Common myeloid progenitor, CD34-positive (primary cell): ENCODE measurements at places on chromosomes 16 and 17.
A peak's percentile ranks its signal among the peaks of the same experiment; 100 is the strongest.

DNA sequence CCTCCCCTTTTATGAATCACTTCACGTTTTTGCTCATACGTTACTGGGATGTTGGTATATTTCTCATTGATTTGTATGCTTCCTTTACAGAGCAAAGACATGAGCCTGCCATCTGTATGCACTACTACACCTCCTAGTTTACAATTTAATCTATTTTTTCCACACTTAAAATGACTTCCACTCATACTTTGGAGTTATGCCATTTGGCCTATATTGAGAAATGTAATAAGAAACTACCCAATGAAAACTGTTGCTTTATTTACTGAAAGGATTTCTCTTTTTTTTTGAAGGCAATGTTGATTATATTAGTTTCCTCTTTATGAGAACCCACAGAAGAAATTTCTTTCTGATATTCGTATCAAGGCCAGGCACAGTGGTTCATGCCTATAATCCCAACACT lies 43.1 kb downstream of the DUSP14 start:
- no peak for DNase-seq

DNA sequence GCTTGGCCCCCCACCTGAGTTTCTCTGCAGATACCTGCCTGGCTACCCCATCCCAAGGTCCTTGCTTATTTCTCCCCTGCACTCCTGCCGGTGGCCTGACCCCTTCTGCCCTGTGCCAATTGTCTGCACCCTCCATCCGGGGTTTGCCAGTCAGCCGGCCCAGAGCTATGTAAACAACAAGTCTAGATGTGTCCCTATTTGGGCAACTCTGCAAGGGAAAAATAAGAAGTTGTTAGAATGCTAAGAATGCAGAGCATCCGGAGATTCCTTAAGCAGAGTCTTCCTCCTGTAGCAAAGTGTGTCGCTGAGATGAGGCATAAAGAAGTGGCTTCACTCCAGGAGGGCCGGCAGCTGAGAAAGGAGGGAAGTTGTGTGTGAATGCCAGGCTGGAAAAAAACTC lies 46.6 kb downstream of the RGS9 start:
- no peak for DNase-seq

- no peak for DNase-seq
Measured at GRCh38 chr16:46920402-46921068, 36.4 kb downstream of the GPT2 start.

DNA sequence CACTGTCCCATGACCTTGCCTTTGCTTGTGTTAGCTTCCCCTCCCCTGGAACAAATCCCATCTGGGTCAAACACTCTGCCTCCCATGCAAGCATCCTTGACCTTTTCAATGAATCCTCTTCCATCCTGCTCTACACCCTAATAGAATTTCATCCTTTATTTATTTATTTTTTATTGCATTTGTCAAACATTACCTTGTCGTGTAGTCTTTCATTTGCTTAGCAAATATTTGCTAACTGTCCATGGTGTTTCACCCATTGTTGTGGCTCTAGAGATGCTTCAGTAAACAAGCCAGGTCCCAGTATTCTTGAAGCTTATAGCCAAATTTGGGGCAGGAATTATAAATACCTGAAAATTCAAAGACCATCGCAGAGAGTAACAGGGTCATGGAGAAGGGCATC lies 51.0 kb upstream of the MRTFB start:
- DNase-seq, result no peak

GRCh38 chr16:70598937-70599503 lies 47.3 kb upstream of the IL34 start:
- DNase-seq, result no peak

DNA sequence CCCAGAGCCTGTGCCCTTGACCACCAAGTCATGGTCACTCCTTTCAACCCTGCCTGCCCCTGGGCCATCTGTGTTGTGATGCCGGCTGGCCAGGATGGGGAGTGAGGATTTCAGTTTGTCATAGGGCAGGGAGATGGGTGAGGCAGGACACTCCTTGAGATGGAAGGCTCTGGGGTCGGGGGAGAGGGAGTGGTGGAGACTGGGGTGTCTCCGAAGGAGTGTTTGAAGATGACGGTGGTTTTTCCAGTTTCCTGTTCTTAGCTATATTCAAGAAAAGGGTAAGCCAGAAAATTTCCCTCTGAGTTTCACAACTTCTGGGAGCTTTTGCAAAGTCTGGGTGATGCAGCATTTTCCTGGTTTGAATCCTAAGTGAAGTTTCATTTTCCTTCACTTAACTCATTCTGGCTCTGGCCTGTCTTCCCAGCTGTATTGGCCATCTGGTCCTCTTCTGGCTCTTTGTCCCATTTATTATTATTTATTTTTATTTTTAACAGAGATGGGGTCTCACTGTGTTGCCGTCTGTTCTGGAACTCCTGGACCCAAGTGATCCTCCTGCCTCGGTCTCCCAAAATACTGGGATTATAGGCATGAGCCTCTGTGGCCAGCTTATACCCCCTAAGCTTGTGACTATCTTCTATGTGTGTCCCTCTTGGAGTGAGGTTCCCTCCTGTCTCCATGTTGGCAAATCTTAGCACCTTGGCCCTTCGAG lies 27.7 kb downstream of the ABCC1 start:
- no peak for DNase-seq

DNA sequence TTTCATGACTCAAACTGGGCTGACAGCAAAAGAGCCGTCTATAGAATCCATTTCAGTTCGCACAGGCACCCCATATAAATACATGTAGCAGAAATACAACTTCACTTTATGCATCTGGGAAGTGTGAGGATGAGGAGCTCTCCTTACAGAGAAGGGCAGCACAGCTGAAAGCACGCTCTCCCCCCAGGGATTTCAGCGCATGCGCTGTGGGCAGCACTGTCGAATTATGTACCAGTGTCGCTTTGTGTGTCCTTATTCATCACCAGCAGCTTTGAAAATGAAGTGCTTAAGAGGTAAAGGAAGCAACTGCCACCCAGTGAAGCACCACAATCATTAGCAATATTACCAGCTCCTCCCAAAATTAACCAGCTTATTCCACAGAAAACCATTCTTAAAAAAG lies 39.9 kb downstream of the CEP95 start:
- no peak for DNase-seq

- DNase-seq, result no peak
Measured at GRCh38 chr16:4882000-4882632, 34.8 kb downstream of the UBN1 start.

- no peak for DNase-seq
Measured at GRCh38 chr17:66420961-66421371, 118.6 kb downstream of the PRKCA start.

DNA sequence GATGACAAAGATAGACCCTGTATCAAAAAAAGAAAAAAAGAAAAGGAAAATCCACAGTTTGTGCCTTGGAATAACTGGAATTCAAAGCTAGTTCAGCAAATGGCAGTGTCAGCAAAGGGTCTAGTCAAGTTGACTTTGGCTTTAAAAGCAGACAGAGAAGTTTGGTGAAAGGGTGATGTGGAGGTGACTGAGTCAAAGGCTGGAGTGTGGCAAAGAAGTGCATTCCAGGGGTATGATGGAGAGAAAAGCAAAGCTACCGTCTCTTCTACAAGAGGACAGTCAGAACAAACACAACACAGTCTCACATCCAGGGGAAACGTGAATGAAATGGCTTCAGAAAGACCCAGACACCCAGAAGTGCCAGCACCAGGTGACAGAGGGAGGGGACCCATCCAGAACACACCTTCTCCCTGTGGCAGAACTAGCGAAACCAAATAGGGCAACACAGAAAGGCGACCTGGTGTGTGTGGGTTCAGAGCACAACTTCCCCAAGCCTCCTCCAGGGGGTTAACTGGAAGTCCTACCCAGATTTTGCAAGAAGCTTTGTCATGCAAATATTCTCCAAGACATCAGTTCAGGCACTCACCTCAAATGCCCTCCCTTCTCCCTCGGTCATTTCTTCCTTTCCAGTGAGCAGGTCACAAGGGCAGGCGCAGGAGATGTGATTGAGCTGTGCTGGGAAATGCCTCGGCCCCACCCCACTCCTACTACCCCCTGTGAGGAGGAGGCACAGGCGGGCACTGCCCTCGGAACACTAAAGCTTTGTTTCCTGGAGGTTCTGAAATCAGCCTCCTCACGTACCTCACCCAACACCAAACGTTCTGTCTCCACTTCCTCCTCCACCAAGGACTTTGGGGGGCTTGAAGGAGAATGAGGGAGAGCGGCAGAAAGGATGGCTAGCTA lies 481.9 kb downstream of the SOX9 start:
- DNase-seq, result peak; percentile 40

DNA sequence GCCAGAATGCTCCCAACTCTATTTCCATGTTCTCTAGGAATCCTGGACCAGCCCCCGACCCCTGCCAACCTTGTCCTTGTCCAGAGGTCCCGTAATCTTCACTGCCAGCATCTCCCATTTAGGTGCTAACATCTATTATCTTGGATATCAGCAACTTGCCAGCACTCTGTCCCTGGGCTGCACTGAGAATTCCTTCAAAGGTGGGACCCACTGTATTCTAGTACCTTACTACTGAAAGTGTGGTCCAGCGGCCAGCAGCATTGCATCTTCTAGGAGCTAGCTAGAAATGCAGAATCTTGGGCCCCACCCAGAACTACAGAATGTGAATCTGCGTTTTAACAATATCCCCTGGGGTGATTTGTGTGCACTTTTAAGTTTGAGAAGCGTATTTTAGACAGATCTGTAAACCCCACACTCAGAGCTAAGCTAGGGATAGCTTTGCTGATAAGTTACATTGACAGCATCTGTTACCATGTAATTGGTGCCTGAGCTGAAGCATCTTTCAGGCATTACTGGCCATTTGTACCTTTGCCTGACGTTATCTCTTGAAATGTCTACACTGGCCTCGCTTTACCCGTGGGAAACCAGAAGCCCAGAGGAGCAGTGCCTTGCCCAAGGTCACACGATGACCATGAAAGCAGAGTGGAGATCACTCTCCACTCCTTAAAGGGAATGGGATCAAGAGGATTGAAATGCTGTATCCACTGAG lies 8.3 kb downstream of the ABAT start:
- DNase-seq, result no peak

DNA sequence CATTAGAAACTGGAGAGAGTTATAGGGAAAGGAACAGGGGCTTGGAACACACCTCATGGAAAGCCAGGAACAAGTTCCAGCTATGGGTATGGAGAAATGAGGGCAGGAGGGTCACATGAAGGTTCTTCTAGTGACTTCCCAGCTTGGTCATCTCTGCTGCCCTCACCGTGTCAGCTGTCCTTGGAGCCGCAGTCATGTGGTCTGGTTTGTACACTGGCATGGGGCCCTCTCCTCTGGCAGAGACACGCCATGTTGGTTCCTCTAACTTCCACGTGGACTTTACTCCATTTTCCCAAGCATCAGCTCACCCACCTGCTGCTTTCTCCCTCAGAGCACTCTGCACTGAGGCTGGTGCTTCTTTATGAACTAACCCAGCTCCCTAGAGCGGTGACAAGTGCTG lies 26.3 kb downstream of the MPG start:
- DNase-seq, result no peak

DNA sequence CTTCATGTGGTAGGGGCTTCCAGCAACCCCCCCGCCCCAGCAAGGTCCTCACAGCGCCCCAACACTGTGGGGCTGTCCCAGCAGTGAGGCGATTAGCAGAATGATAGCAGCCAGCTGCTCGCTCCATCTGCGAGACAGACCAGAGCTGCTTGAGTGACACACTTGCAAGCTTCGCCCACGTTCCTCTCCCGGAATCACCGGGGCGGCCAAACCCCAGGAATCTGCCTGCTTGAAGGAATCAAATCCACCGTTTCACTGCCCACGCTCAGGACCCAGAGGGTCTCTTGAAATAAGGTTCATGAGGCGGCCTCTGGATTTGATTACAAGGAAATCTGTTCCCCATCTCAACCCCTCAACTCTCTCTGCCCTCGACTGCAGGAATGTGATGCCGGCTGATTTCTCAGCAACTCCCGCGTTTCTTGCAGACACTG lies 356.0 kb downstream of the C16orf95 start:
- no peak for DNase-seq

- no peak for DNase-seq
Measured at GRCh38 chr16:840561-841454, 40.3 kb upstream of the GNG13 start.

DNA sequence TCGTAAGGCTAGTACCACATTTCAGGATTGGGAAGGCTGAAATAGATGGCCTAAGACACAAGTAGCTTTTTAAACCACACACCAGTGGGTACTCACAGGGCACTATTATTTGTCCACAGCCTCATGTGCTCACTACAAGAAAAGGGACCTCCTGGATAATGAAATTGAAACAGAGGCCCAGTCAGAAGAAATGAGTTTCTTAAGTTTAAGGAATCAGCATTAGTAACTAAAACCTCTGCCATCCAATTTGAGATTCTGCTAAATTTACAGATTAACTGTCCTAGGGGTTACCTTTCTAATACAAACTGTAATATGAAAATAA lies 3.0 kb downstream of the USP7 start:
- no peak for DNase-seq

GRCh38 chr17:39141294-39141693 lies 10.1 kb downstream of the PLXDC1 start:
- DNase-seq, result no peak

DNA sequence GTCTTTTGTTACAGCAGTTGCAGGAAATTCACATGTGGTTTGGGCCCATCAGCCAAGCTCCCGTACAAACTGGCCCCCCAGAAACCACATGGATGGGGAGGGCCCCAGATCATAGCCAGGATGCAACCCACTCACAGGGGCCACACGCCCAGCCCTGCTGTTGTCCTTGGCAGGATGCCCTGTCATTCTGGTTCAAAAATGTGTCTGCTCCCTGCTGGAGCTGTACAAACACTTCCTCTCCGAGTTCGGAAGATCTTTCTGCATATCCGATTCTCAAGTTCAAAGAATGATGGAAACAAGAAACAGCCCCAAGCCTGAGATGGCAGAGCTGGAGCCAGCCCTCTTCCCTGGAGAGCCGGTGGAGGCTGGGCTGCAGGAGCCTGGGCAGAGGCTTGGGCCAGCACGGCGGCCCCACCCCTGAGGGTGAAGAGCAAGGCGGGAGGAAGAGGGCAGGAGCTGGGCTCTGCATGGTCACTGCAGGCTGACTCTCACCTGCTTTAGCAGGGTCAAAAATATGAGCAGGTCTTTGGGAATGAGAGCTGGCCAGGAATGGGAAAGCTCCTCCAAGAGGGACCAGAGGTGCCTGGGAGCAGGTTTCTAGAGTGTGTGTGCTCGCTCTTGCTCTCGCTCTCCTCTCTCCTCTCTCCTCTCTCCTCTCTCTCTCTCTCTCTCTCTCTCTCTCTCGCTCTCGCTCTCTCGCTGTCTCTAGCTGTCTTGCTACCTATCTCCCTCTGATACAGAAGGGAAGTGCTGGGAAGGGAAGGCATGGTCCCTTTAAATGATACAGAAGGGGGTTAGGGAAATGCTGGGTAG lies 34.7 kb upstream of the ENPP7 start:
- DNase-seq, result peak; percentile 20

DNA sequence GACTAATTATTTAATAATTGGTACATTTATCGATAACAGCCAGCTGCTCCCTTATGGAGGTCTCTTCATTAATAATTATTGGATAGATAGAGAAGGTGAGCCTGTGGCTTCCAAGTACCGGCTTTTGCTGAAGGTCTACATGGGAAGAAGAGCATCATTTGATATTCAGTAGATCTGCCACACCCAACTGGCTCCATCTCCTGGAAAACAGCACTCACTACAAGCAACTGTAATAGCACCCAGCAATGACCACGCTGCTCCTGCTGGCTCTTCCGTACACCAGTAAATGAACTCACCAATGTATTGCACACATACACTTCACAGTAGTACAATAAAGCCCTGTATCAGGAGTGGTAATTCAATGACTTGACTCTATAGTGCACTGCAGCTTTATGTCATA lies 19.5 kb downstream of the MARVELD3 start:
- peak; percentile 50 for DNase-seq

- no peak for DNase-seq
Measured at GRCh38 chr16:893360-893759, 77.4 kb downstream of the LMF1 start.
